Activated gamma-delta T cell treated with Interleukin-2 at 50 U/mL for 16 hours (primary cell): ENCODE measurements at places on chromosomes 2 and 18.

- no peak for DNase-seq
Measured at GRCh38 chr2:58182527-58182926, 58.6 kb downstream of the FANCL start.

GRCh38 chr18:21230436-21230835 lies 11.6 kb upstream of the GREB1L start:
- DNase-seq, result no peak

- DNase-seq, result no peak
Measured at GRCh38 chr2:240636563-240637115, 11.4 kb downstream of the GPR35 start.

- DNase-seq, result no peak
Measured at GRCh38 chr2:223594831-223595230, 7.3 kb downstream of the SCG2 start.

GRCh38 chr2:150100336-150100735 lies 387.1 kb downstream of the RND3 start:
- DNase-seq, result no peak

- no peak for DNase-seq
Measured at GRCh38 chr2:240996834-240997140, 1.6 kb upstream of the SNED1 start.

DNA sequence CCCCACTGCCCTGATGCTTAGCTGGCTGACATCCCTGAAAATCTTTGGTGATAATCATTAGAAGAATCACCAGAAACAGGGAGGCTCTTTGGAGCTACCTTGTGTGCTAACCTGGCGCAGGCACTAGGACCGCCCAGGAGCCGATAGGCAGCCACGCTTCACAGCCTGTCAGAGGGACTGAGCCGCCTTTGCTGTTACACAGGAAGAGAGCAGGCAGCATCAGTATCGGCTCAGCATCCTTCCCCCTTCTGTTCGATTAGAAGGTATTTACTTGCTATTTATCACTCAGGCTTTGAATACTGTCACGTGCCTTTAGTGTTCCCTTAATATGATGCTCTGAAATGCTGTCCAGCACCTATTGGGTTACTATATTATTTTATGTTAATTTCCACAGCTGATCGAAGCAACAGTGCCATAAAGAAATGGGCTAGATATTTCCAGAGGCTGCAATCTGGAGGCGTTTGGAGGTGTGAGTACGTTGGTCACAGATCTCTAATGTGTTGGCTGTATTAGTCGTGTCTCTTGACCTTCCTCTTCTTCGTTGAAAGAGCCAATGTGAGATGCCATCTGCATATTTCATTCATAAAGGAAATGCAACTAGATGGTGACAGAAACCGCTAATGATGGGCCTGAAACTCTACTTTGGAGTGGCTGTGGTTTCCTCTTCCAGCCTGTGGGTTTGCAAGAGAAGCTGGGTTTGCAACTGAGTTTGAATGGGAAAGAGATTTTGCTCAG lies 110.4 kb upstream of the RAB27B start:
- DNase-seq, result peak; percentile 42

DNA sequence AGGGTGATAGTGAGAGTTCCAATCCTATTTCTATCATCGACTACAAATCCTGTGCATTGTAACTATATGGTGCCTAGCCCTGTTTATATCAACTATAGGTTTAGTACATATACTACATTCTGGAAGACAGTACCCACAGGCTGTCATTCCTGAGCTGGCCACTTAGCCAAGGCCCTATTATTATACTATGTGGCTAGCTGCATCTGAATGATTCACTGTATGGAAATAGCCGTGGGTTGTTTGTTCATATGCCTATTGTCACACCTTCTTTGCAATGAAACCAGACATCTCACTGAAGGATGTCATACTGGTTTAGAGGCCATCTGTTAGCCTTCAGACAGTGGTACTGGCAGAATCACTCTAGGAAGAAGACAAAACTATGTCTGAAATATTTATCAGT lies 62.3 kb upstream of the FSIP2 start:
- no peak for DNase-seq

- DNase-seq, result no peak
Measured at GRCh38 chr2:53182601-53183000, 585.0 kb upstream of the CHAC2 start.

GRCh38 chr18:41263956-41264355 lies 691.1 kb upstream of the PIK3C3 start:
- DNase-seq, result no peak

- no peak for DNase-seq
Measured at GRCh38 chr2:207288628-207289027, 122.9 kb upstream of the KLF7 start.

- no peak for DNase-seq
Measured at GRCh38 chr2:63880625-63881024, 38.9 kb downstream of the UGP2 start.

GRCh38 chr2:67838205-67838604 lies 224.6 kb downstream of the C1D start:
- no peak for DNase-seq

GRCh38 chr2:46082531-46083485 lies 214.4 kb upstream of the EPAS1 start:
- DNase-seq, result no peak

DNA sequence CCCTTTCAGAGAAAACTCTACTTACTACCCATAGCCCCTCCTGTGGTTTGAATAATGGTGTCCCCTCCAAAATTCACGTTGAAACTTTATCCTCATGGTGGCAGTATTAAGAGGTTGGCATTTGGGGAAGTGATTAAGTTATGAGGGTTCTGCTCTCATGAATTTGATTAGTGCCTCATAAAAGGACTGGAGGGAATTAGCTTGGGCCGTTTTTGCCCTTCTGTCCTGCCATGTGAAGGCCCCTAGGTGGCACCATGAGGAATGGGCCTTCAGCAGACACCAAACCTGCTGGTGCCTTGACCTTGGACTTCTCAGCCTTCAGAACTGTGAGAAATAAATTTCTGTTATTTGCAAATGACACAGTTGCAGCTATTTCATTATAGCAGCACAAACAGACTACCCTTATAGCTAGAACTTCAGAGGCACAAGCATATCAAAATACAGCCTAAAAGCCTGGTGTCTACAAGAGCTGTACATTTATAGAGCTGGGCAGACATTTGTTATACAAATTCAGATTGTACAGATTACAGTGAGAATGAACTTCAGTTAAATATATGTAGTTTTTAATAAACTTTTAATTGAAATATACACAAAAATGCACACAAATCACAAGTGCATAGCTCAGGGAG lies 2.6 kb upstream of the PTPN2 start:
- no peak for DNase-seq

DNA sequence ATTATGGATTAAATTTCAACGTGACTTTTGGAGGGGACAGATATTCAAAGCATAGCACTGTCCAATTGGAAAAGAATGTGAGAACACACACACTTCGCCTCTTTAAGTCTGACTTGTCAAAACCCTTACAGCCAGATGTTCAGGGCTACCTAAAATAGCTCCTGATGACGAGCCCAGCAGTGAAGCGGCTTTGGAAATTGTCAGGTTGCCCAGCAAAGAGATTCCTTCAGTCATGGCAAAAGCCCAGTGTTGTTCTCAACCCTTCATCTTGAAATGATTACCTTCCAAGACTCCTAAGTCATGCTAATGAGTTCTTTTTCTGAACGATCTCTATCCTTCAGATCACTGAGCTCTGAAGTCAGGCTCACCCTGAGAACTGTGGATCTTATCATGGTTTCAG lies 436.6 kb downstream of the LRATD1 start:
- no peak for DNase-seq

DNA sequence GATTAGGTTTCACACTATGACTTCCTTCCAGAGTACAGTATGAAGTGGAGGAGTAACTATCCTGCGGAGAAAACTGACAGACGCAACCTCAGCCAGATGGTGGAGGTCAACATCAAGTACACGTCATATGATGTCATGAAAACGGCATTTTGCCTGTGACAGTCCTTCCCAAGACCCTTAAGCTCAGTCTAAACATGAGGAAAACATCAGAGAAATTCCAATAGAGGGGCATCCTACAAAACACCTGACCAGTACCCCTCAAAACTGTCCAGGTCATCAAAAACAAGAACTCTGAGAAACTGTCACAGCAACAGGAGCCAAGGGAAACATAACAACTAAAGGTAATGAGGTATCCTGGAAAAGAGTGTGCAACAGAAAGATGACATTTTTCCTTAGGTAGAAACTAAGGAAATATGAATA lies 1.7 kb downstream of the RNU4ATAC start:
- no peak for DNase-seq

- no peak for DNase-seq
Measured at GRCh38 chr2:122433123-122433754, 677.8 kb downstream of the TSN start.

DNA sequence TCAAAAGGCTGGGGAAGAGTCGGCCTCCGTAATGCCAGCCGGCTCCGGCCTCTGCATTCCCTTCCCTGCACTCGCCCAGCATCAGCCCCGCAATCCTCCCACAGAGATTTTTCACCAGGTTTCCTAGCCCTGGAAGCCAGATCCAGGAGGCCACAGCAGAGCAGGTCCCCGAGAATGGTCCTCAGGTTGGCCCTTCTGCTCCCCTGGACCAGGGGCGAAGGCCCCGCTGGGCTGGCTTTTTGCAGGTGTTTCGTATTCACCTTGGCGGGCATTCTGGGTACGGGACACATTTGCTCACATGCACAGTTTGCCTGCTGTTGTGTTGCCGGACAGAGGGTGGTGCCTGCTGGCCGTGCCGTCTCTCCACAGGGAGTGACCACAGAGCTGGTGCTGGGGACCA lies 309.5 kb downstream of the NDUFA10 start:
- DNase-seq, result no peak

GRCh38 chr2:186862869-186863709 lies 14.1 kb upstream of the ZSWIM2 start:
- no peak for DNase-seq

DNA sequence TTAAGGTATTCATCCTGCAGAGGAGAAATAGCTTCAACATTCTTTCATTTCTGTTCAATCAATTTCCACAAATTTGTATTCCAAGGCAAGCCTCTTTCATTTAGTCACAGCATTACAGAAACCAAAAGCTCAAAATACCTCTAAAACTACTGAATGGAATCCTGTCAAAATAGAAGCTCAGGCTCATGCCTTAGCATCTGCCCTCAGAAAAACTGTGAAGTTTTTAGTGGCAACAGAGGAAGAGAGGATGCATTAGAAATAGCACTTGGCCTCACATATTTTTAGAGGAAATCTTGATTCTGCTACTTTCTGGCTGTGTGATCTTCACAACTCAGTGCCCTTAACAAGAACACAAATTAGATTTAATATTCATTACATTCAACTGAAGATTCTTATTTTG lies 69.1 kb upstream of the GALNT13 start:
- DNase-seq, result no peak

DNA sequence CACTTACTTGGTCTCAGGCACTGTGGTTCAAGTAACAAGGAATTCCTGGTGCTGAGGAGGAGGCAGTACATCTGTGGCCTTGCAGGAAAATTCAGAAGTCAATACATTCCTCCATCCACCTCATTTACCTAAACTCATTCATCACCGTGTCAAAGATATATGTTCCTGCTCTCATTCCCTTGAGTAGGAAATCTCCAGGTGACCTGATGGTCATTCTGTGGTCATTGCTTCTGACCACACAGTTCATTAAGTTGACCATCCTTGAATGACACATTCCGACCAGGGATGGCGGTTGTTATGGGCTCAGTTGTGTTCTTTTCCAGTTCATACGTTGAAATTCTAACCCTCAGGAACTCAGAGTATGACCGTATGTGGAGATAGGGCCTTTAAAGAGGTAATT lies 2.1 kb upstream of the STK17B start:
- no peak for DNase-seq

GRCh38 chr2:104854498-104855220 lies 744 bp downstream of the POU3F3 start:
- no peak for DNase-seq

DNA sequence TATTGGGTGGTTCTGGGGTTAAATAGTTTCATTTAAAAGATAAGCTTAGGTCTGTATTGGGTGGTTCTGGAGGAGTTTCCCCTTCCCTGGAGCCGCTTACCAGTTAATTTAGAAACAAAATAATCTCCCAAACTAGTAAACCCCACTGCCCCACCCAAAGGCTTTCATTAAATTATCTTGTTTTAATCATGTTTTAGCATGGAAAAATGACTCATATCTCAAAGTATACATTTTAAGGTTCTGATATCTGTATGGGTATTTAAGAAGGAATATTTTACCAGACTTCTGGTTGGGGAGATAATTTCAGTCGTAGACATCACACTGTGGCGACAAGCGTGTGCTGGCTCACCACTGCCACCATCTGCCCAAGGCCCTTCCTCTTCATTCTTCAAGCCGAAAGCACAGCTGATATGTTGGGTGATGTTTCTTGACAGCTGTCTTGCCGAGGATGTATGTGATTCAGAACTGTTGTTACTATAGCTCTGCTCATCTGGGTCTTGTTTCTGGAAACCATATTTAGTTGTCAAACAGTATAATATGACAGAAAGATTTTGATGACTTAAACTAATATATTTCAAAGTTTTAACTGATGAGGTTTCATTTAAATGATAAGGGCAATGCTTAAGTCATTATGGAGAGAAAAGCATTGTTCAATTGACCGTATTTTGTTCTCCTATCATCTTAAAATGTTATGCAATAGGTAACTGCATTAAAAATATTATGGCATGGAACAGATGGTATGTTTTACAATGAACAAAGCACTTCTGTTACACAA lies 5.1 kb downstream of the FIGLA start:
- no peak for DNase-seq

- peak; percentile 16 for DNase-seq
Measured at GRCh38 chr2:25341011-25341727, 556 bp downstream of the DNMT3A start.

DNA sequence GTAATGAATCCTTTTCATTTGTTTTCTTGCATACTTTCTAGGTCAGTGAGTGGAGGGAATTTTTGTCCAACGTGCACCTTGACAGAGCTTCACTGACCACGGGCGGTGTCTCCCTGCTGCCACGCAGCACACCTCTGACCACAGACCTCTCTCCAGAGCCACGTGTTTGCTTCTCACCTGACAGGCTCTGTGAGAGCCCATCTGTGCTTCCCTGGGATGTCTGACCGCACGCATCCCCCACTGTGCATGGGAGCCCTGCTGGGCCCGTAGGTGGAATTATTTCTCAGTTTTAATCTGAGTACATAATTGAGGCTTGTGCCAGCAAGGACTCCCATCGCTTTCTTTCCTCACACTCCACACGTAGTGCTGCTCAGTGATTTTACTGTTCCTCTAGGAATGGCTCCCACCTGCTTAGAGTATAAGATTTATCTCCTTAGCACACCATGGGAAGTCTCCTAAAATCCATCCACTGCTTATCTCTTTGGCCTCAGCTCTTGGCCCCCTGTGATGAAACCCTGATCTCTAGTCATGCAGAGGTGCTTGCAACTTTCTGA lies 482.6 kb downstream of the TSN start:
- no peak for DNase-seq

- DNase-seq, result no peak
Measured at GRCh38 chr2:127739800-127740199, 38.5 kb downstream of the SFT2D3 start.

GRCh38 chr2:75453384-75454240 lies 107.1 kb downstream of the EVA1A start:
- no peak for DNase-seq

- DNase-seq, result no peak
Measured at GRCh38 chr2:195732574-195732973, 75.5 kb downstream of the SLC39A10 start.
